ENCODE measurements at places on chromosomes 12 and 14. TPM values are rescaled to one million over a fixed set of nuclear protein-coding genes. Genes with fewer than 3 reads are reported as not detected.

The PTCSC3 gene
- not detected for total RNA-seq

The ATF1 gene
- 54.7 TPM for total RNA-seq

The RPS6KA5 gene
- total RNA-seq = 12.7 TPM

The SELPLG gene
- 25.3 TPM for total RNA-seq

The SLC2A14 gene
- 0.31 TPM for total RNA-seq

The GDF3 gene
- not detected for total RNA-seq

The SLC7A8 gene
- 11.4 TPM for total RNA-seq

The ASCL1 gene
- not detected for total RNA-seq

- no peak for DNase-seq
Measured at GRCh38 chr12:92844151-92844763, 84.8 kb downstream of the EEA1 start.

DNA sequence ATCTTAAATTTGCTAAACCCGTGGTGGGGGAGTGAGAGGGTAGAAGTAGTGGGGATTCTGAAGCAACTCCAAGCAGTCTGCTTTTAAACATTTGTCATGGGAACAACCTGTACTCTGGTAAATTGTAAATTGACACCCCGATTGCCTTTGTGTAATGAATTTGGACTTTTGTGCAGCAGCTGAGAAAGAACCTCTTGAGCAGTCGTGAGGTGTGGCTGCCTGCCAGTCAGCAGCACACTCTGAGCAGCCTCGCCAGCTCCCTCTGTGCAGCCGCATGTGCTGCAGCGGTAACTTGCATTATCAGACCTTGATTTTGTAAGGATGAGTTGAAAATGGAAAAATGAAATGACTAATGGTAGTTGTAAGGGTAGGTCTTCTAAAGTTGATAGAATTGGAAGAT, 74.3 kb downstream of the SUSD6 start:
- no peak for DNase-seq

GRCh38 chr12:111313833-111314259, 55.0 kb downstream of the PHETA1 start:
- peak; percentile 63 for DNase-seq

DNA sequence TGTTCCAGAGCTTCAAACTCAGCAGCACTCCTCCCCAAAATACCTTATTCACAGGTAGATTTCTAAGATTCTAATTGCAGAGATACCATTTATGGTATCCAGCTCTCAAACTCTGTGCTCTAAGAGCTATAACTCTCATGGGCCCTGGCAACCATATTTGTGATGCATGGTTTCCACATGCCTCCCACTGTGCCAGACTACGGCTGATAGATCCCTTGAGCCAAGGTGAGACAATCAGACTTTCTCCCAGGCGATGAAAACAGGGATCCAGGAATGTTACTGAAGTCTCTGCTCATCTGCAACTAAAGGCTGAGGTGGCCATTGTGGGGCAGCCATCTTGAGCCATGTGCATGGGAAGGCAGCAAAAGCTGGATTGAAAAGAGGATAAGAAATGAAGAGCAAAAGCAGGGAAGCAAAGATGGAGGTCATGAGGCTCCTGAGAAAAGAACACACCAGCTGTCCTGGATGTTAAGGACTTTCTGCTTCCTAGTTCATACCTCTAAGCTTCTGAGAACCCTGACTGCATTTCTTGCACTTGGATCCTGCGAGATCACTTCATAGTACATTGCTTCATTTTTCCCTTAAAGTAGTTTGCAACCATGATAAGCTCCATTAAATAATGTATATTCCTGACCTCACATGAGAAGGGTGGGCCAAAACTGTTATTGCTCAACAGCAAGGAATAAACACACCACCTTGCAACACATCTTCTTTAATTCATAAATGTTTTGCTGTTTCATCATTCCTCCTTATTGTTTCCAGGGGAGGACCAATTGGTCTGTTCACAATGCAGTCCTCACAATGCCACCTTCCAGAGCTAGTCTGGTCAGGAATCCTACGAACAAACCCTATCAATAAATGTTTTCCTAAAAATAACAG, 5.4 kb downstream of the EGLN3 start:
- DNase-seq = no peak

DNA sequence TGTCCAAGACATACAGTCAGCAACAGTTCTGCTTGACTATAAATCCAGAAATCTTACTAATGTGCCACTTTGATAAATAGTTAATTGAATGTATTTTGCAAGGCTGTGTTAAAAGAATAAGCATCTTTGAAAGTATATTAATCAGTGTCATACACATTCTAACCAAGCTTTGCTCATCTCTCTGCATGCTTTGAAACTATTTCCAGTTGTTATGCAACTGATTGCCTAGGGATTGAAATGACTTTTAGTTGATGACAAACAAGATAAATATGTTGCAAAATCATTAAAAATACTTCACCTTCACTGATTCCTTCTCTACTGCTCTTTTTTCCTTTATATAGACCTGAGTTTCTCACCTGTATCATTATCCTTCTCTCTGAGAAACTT, 91.3 kb downstream of the AEBP2 start:
- no peak for DNase-seq

- no peak for DNase-seq
Measured at GRCh38 chr12:95733141-95733825, 57.3 kb downstream of the NTN4 start.

GRCh38 chr12:92506460-92506859, 196.3 kb upstream of the PLEKHG7 start:
- no peak for DNase-seq

GRCh38 chr12:31324845-31325523, 966 bp downstream of the SINHCAF start:
- peak; percentile 71 for DNase-seq

DNA sequence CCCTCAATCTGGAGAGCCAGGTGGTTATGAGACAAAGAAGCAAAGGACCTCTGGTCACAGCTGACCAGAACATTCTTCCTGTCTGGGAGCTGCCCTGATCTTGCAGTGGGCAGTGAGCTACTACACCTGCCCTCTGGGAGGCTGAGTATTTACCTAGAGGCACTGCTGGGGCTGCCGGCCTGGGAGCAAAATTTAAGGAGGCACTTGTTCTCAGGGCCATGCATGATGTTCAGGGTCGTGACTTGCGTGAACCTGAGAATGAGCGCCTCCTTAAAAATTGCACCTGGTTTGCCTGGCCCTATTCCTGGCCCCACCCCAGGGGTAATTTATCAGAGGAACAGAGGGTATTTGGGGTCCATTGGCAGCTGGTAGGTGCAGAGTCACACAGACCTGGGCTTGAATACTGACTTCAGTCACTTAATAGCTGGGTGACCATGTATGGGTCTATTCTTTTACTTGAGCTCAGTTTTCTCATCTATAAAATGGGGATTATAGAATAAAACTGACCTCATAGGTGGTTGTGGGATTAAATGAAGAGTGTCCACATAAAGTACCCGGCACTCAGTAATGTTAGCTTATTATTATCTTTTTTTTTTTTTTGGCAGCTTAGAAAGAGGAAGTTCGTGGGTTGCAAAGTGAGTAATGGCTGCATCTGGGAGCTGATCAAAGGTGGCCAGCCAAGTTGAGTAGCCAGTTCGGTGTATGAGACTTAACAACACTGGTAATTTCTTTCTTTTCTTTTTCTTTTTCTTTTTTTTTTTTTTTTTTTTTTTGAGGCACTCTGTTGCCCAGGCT, 107.4 kb upstream of the MED13L start:
- DNase-seq = peak; percentile 9

DNA sequence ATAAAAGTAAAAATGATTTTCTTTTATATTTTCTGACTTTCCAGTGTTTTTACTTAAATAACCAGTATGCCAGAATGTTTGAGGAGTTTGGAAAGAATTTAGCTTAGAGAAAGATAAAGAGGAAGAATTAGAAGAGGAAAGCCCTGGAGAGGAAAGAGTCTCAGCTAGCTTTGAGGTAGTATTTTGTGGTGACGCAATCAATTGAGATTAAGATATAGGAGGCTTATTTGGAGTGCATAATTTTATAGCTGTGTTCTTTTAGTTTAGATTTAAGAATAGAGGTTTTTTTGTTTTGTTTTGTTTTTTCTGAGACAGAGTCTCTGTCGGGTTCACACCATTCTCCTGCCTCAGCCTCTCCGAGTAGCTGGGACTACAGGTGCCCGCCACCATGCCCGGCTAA, 18.1 kb downstream of the CLEC2B start:
- DNase-seq = no peak

Data from OCI-LY7 (cell line).